Osteoblast (primary cell): ENCODE measurements at places on chromosomes 12 and 14. TPM values are rescaled to one million over a fixed set of nuclear protein-coding genes. Genes with fewer than 3 reads are reported as not detected.

DNA sequence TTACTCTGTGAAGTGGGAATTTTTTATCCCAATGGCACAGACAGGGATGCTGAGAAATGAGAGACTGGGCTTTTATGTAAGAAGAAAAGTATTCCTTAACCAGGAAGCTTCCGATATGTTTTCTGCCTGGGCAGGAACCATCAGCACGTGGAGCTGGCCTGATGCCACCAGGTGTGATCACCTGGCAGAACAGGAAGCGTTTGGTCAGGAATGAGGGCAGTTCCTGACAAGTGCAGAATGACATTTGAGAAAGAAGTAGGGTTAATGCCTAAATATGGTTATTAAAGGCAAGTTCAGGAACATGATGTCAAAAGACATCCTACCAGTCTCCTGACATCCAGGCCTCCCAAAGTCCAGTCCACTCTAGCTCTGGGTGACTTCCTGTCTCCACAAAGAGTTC, 210.3 kb downstream of the NUAK1 start:
- no peaks in the 10 kb centered on the region for H3K36me3 ChIP-seq
- H3K27me3 ChIP-seq = no peaks in the 10 kb centered on the region
- no peak overlapping the region for H3K27ac ChIP-seq
- peak; percentile 32 for DNase-seq
- no peaks in the 10 kb centered on the region for H3K4me1 ChIP-seq
- H3K4me3 ChIP-seq = no peak overlapping the region

DNA sequence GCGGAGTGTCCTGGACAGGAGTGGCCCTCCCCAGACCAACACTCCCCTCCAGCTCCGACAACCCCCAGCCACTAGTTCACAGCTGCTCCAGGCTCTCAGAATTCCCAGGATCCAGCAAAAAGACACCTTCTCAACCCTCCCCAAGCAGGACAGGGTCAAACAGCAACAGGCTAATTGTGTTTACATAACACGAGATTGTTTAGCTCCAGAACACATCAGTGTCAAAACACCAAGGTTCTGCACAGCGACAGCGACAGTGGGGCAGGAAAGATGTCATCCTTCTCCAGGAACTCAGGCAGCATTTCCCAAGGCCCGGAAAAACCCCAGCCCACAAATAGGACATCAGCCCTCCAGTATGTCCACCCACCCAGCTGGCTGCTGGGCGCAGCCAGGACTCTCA, 16.5 kb downstream of the ITPK1 start:
- no peak overlapping the region for H3K4me3 ChIP-seq
- no peak overlapping the region for H3K27ac ChIP-seq
- H3K4me1 ChIP-seq = no peaks in the 10 kb centered on the region
- H3K27me3 ChIP-seq = no peaks in the 10 kb centered on the region
- peak; percentile 52 for DNase-seq
- no peaks in the 10 kb centered on the region for H3K36me3 ChIP-seq

- peak; percentile 92 for DNase-seq
- H3K27ac ChIP-seq = peak overlapping the region; percentile 55
- H3K4me1 ChIP-seq = peaks cover 11% of the 10 kb centered on the region
- peak overlapping the region; percentile 78 for H3K4me3 ChIP-seq
- H3K27me3 ChIP-seq = no peaks in the 10 kb centered on the region
Measured at GRCh38 chr14:70821584-70822529, 12.5 kb upstream of the MAP3K9 start.

DNA sequence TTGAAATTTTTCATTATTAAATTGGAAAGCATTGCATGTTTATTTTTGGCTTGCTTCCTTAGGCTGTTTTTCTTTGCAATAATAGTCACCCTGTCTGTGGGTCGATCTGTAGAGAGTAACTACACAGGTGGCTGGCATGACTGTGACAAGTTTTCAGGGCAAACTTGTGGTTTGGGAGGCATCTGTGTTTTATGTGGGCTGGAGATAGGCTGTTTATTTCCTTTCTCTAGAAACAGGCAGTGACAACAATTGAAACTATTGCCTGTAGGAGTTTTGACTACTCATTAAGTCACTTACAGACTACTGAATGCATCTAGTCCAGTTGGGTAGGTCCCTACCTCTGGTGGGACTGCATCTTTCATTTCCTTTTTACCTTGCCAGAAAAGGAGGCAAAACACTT, 155.6 kb downstream of the DYRK2 start:
- no peak overlapping the region for H3K4me3 ChIP-seq
- H3K27me3 ChIP-seq = no peaks in the 10 kb centered on the region
- H3K4me1 ChIP-seq = peaks cover 13% of the 10 kb centered on the region
- H3K36me3 ChIP-seq = no peaks in the 10 kb centered on the region
- no peak for DNase-seq
- H3K27ac ChIP-seq = no peak overlapping the region

- no peaks in the 10 kb centered on the region for H3K36me3 ChIP-seq
- no peaks in the 10 kb centered on the region for H3K4me1 ChIP-seq
- DNase-seq = no peak
- H3K27me3 ChIP-seq = no peaks in the 10 kb centered on the region
- no peak overlapping the region for H3K4me3 ChIP-seq
- no peak overlapping the region for H3K27ac ChIP-seq
Measured at GRCh38 chr14:80346395-80346794, 135.1 kb upstream of the DIO2 start.

- peaks cover 13% of the 10 kb centered on the region for H3K4me1 ChIP-seq
- peak; percentile 66 for DNase-seq
- no peak overlapping the region for H3K27ac ChIP-seq
- no peaks in the 10 kb centered on the region for H3K27me3 ChIP-seq
- H3K36me3 ChIP-seq = no peaks in the 10 kb centered on the region
Measured at GRCh38 chr14:24279301-24280186, 8.1 kb upstream of the RABGGTA start.

GRCh38 chr14:53879747-53880146, 76.9 kb downstream of the BMP4 start:
- no peak overlapping the region for H3K4me3 ChIP-seq
- no peak for DNase-seq
- no peak overlapping the region for H3K27ac ChIP-seq
- peaks cover 2% of the 10 kb centered on the region for H3K27me3 ChIP-seq

- H3K27me3 ChIP-seq = no peaks in the 10 kb centered on the region
- peak overlapping the region; percentile 35 for H3K27ac ChIP-seq
- H3K4me3 ChIP-seq = no peak overlapping the region
- H3K36me3 ChIP-seq = no peaks in the 10 kb centered on the region
Measured at GRCh38 chr12:87136330-87136976, 880.3 kb upstream of the MGAT4C start.

- DNase-seq = peak; percentile 70
- peaks cover 24% of the 10 kb centered on the region for H3K4me1 ChIP-seq
- no peaks in the 10 kb centered on the region for H3K36me3 ChIP-seq
- no peaks in the 10 kb centered on the region for H3K27me3 ChIP-seq
Measured at GRCh38 chr14:104686624-104687517, 2.5 kb upstream of the INF2 start.

- no peak overlapping the region for H3K4me3 ChIP-seq
- H3K36me3 ChIP-seq = no peaks in the 10 kb centered on the region
- no peak overlapping the region for H3K27ac ChIP-seq
- no peak for DNase-seq
- H3K27me3 ChIP-seq = no peaks in the 10 kb centered on the region
- peaks cover 22% of the 10 kb centered on the region for H3K4me1 ChIP-seq
Measured at GRCh38 chr12:12927211-12928079, 24.5 kb downstream of the GPRC5D start.

DNA sequence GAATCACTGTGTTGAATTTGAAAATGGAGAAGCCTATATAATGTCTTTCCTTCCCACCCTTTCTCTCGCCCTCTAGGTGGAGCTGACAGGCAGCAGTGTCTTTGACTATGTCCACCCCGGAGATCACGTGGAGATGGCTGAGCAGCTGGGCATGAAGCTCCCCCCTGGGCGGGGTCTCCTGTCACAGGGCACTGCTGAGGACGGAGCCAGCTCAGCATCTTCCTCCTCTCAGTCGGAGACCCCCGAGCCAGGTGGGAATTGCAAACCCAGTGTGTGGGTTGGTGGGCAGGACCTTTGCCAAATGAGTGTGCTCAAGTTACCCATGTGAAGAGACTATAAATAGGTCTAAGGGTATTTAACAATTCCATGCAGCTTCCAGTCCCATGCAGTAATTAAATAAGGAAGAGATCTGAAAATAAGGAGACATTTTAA, 274.7 kb downstream of the EGLN3 start:
- H3K4me1 ChIP-seq = peaks cover 30% of the 10 kb centered on the region
- peak overlapping the region; percentile 36 for H3K4me3 ChIP-seq
- no peaks in the 10 kb centered on the region for H3K36me3 ChIP-seq
- DNase-seq = peak; percentile 43
- H3K27me3 ChIP-seq = no peaks in the 10 kb centered on the region

DNA sequence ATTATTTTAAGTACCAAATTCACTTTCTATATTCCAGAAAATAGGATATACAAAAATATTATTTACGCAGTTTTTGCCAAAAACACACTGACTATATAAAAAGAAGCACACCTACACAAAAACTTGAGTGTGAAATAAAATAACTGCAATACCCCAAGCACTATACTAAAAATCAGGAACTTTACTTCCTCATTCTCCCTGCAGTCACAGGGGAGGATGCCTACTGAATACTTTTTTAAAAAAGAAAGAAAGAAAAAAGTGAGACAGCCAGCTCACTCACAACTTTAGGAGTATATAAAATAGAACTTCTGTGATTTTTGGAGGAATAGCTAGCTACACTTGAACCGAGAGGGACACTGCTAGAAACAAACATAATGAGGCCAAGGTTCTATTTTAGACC, 12.2 kb downstream of the RPS6KA5 start:
- H3K27ac ChIP-seq = no peak overlapping the region
- no peak for DNase-seq
- no peaks in the 10 kb centered on the region for H3K36me3 ChIP-seq

- no peaks in the 10 kb centered on the region for H3K27me3 ChIP-seq
- peak; percentile 23 for DNase-seq
- H3K27ac ChIP-seq = peak overlapping the region; percentile 74
- H3K36me3 ChIP-seq = no peaks in the 10 kb centered on the region
Measured at GRCh38 chr14:50607181-50607580, 47.2 kb downstream of the ATL1 start.

- DNase-seq = no peak
- H3K36me3 ChIP-seq = peaks cover 3% of the 10 kb centered on the region
- no peak overlapping the region for H3K4me3 ChIP-seq
- H3K4me1 ChIP-seq = peaks cover 73% of the 10 kb centered on the region
- no peaks in the 10 kb centered on the region for H3K27me3 ChIP-seq
Measured at GRCh38 chr12:15717940-15718567, 71.1 kb downstream of the EPS8 start.

GRCh38 chr12:117333331-117333881, 28.0 kb downstream of the NOS1 start:
- no peaks in the 10 kb centered on the region for H3K36me3 ChIP-seq
- no peaks in the 10 kb centered on the region for H3K4me1 ChIP-seq
- H3K4me3 ChIP-seq = no peak overlapping the region
- no peak for DNase-seq

- no peak overlapping the region for H3K27ac ChIP-seq
- peaks cover 3% of the 10 kb centered on the region for H3K4me1 ChIP-seq
- H3K27me3 ChIP-seq = no peaks in the 10 kb centered on the region
- H3K4me3 ChIP-seq = no peak overlapping the region
- H3K36me3 ChIP-seq = no peaks in the 10 kb centered on the region
Measured at GRCh38 chr12:50317203-50317602, 33.9 kb upstream of the LIMA1 start.

DNA sequence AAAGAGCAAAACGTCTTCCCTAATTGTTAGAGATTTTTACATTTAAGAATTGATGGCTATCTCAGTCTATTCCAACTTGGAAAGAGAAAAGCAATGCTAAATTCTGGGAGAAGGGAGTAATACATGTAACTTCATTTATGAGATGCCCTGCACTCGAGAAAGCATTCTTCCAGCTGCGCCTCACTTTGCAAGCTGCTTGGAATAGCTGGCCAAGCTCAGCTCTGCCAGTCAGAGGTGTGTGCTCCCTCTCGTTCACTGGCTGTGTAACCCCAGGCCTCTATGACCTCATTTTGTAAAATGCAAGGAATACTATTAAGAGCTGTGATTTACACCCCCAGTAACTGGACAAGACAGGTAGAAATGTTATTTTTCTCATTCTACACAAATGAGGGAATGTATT, 79.1 kb downstream of the OTX2 start:
- no peak overlapping the region for H3K27ac ChIP-seq
- no peaks in the 10 kb centered on the region for H3K36me3 ChIP-seq
- no peaks in the 10 kb centered on the region for H3K4me1 ChIP-seq
- no peak for DNase-seq
- H3K27me3 ChIP-seq = peaks cover 7% of the 10 kb centered on the region

- H3K4me1 ChIP-seq = no peaks in the 10 kb centered on the region
- no peaks in the 10 kb centered on the region for H3K36me3 ChIP-seq
Measured at GRCh38 chr12:131002216-131002631, 48.5 kb downstream of the ADGRD1 start.

- peaks cover 5% of the 10 kb centered on the region for H3K4me1 ChIP-seq
- H3K36me3 ChIP-seq = peaks cover 3% of the 10 kb centered on the region
- H3K27ac ChIP-seq = no peak overlapping the region
- no peak overlapping the region for H3K4me3 ChIP-seq
- no peaks in the 10 kb centered on the region for H3K27me3 ChIP-seq
Measured at GRCh38 chr12:15972894-15973293, 61.8 kb downstream of the DERA start.

DNA sequence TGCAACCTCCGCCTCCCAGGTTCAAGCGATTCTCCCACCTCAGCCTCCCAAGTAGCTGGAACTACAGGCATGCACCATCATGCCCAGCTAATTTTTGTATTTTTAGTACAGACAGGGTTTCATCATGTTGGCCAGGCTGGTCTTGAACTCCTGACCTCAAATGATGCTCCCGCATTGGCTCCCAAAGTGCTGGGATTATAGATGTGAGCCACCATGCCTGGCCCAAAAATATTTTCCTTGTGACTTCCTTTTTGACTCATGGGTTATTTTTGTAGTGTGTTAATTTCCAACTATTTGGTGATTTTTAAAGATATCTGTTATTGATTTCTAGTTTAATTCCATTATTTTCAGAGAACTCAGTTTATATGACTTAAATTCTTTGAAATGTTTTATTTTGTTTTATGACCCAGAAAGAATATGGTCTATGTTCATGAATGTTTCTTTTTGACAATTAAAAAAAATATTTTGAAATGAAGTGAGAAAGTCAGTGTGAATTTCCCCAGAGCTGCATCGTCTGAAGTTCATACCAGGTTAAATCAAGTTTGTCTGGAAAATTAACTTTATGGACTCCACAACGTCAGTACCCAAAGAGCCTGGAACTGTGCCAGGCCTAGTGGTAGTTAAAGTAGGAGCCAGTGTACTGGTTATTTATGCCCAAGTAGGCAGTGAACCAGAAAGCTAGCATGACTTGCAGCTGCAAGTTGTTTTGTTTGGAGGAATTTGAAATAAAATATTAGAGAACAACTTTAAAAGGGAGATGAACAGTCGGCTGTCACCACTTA, 2.8 kb upstream of the CDKL1 start:
- H3K27ac ChIP-seq = peak overlapping the region; percentile 11
- H3K4me3 ChIP-seq = no peak overlapping the region
- H3K27me3 ChIP-seq = no peaks in the 10 kb centered on the region
- H3K4me1 ChIP-seq = peaks cover 34% of the 10 kb centered on the region
- H3K36me3 ChIP-seq = no peaks in the 10 kb centered on the region

- no peak overlapping the region for H3K4me3 ChIP-seq
- H3K27ac ChIP-seq = no peak overlapping the region
- no peaks in the 10 kb centered on the region for H3K4me1 ChIP-seq
Measured at GRCh38 chr12:8501720-8502119, 11.6 kb upstream of the CLEC4D start.

- H3K4me1 ChIP-seq = peaks cover 3% of the 10 kb centered on the region
- H3K27ac ChIP-seq = no peak overlapping the region
- H3K4me3 ChIP-seq = no peak overlapping the region
Measured at GRCh38 chr12:100346660-100347059, 10.2 kb upstream of the SLC17A8 start.

CFAP251 gene
- 4.3 and 7.4 TPM in 2 replicates for total RNA-seq

GDF3 gene
- not detected in 2 replicates for total RNA-seq

RNU4-1 gene
- total RNA-seq = under 0.01 TPM in 2 replicates

ZNF385A gene
- total RNA-seq = 0.72 and 0.88 TPM in 2 replicates

SLC10A1 gene
- not detected in 2 replicates for total RNA-seq

E2F7 gene
- 13.4 and 16.5 TPM in 2 replicates for total RNA-seq

SLC25A21 gene
- total RNA-seq = 0.29 and 0.72 TPM in 2 replicates

CCDC77 gene
- total RNA-seq = 9.0 and 10.6 TPM in 2 replicates

SLC35F4 gene
- total RNA-seq = not detected in 2 replicates
